ENCODE measurements at places on chromosomes 7 and 10.
A peak's percentile ranks its signal among the peaks of the same experiment; 100 is the strongest.

GRCh38 chr7:142516038-142516501 lies 233.2 kb upstream of the PRSS1 start:
- DNase-seq: peak; percentile 44
- H3K27ac ChIP-seq: no peak overlapping the region
- no peak overlapping the region for H3K4me3 ChIP-seq
- H3K4me1 ChIP-seq: no peaks in the 10 kb centered on the region

DNA sequence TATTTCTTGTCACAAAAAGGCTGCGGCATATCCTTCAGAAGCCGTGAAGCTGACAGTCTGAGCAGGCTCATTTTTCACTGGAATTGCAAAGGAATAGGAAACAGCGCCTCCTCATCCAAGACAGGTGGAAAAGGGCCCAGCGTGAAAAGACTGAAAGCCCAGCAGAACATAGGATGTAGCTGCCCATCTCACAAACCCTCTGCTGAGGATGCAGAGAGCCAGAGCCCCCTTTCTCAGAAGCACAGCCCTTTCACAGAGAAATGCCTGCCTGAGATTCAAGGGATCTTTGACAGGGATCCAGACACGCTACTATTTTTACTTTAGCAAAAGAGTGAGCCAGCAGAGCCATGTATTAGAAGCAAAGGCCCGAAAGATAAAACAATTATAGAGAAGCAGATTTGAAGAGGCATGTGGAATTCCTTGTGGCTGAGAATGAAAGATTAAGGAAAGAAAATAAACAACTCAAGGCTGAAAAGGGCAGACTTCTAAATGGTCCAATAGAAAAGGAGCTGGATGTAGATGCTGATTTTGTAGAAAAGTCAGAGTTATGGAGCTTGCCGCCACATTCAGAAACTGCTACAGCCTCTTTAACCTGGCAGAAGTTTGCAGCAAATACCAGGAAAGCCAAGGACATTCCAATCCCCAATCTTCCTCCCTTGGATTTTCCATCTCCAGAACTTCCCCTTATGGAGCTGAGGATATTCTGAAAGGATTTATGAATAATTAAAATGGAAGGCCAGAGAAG lies 36.9 kb downstream of the GDI2 start:
- H3K4me3 ChIP-seq: peak overlapping the region; percentile 32
- DNase-seq: no peak
- H3K4me1 ChIP-seq: peaks cover 24% of the 10 kb centered on the region
- peaks cover 10% of the 10 kb centered on the region for H3K36me3 ChIP-seq

GRCh38 chr7:3965794-3966395 lies 664.8 kb downstream of the SDK1 start:
- H3K4me1 ChIP-seq: no peaks in the 10 kb centered on the region
- DNase-seq: no peak
- no peak overlapping the region for H3K4me3 ChIP-seq
- no peak overlapping the region for H3K27ac ChIP-seq
- H3K36me3 ChIP-seq: no peaks in the 10 kb centered on the region

DNA sequence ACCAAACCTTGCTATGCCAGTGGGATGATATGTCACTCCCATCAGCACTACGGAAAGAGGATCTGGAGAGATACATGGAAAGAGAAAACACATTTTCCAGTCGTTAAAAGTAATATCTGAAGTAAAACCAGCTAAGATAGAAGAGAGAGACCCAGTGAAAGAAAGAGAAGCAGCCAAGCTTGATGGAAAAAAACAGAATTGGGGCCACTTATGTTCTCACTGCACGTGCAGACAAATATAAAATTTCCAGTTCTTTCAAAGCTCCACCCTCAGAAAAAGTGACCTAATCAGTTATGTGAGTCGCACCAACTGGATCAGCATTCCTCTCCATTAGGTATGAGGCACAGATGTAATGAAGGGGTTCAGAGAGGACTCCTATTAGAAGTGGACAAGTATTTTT lies 266.1 kb downstream of the MTERF1 start:
- no peak for DNase-seq
- H3K27ac ChIP-seq: no peak overlapping the region
- H3K36me3 ChIP-seq: no peaks in the 10 kb centered on the region
- H3K4me3 ChIP-seq: no peak overlapping the region
- no peaks in the 10 kb centered on the region for H3K4me1 ChIP-seq
- no peaks in the 10 kb centered on the region for H3K27me3 ChIP-seq

DNA sequence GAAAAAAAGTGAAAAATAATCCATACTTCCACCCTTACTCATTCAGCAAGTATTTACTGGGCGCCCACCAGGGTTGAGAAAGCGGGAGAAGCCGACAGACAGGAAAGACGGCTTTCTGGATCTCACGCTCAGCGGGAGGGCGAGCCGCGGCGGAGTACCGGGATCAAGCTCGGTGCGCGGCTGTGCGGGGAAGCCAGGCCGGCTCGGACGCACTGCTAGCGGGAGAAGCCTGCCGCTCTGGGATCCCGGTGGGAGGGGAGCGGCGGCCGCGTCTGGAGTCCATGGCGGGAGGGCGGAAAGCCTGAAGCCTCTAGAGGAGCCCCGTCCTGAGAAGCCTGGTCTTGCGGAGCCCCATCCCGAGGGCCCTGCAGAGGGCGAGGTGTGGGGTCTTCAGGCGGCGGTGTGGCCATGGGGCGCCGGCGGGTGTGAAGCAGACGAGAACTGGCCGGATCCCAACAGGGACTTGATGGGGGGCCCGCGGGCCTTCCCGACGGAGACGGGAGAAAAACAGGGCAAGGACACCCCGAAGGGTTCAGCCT lies 82.9 kb downstream of the VIPR2 start:
- no peaks in the 10 kb centered on the region for H3K27me3 ChIP-seq
- DNase-seq: no peak
- no peaks in the 10 kb centered on the region for H3K36me3 ChIP-seq
- no peak overlapping the region for H3K27ac ChIP-seq

DNA sequence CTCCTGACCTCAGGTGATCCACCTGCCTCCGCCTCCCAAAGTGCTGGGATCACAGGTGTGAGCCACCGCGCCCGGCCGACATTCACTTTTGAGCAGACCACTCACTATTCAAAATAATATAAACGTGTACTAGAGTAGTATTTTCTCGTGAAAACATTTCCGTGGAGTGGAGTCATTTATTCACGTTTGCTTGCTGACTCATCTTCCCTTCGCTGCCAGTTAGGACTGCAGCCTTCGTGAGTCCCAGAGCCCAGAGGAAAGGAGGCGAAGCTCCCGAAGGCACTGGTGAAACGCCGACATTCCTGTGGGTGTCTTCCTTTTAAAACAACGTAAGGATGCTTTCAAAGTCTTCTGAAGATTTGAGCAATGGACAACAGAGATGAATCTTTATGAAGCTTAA lies 10.9 kb upstream of the INPP5A start:
- H3K27ac ChIP-seq: no peak overlapping the region
- H3K4me3 ChIP-seq: no peak overlapping the region
- no peaks in the 10 kb centered on the region for H3K27me3 ChIP-seq
- no peak for DNase-seq

DNA sequence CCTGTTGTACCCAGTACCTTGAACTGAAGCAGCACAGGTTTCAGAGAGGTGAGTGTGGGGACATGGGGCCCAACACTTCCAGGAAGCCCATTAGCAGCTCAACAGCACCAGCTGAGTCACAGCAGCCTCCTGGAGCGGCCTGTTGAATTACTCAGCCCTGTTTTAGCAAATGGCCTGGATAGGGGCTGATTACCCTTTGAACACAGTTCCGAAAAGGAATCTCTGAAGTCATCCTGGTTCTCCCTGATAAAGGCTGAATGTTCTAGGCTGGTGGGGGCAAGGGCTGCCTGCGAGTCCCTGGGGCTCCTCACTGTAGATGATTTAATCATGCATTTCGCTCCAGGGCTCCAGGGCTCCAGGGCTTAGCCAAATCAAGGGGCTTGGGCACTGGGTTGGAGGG lies 287.5 kb downstream of the GRID1 start:
- no peaks in the 10 kb centered on the region for H3K4me1 ChIP-seq
- H3K27ac ChIP-seq: no peak overlapping the region
- H3K4me3 ChIP-seq: no peak overlapping the region
- H3K36me3 ChIP-seq: no peaks in the 10 kb centered on the region

GRCh38 chr10:76206797-76207352 lies 775.5 kb downstream of the LRMDA start:
- no peak for DNase-seq
- H3K4me3 ChIP-seq: no peak overlapping the region
- no peaks in the 10 kb centered on the region for H3K36me3 ChIP-seq
- no peaks in the 10 kb centered on the region for H3K27me3 ChIP-seq

DNA sequence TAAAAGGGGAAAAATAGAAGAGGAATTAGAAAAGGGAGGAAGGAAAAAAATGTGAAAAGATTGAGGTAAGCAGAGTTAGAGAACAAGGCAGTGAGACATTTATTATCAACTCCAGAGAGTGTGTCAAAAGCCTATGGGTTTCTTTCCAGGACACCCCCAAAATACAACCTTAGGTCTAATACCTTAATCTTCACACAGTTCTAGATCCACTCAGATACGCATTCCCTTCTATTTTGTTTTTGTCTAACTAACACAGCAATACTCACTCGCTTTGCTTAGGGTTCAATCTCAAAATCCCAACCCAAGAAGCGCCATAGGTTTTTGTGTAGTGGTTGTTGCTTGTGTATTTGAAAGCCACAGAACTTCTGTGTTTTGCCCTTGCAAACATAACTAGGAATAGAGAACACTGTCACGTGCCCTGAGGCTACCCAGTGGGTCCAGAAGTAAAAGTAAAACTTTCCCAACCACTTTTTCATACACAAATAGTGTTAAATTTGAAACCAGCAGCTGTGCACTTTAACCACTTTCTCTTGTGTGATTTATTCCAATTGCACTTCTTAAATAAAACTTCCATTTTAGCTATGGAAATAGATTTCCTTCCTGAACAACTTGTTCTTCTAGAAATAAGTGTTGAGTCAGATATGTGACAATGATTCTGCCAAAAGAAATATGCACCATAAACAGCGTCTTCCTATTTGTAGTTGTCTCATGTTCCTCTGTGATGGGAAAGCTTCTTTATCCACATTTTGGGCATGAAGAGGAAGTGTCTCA lies 414.7 kb upstream of the GHITM start:
- H3K27me3 ChIP-seq: no peaks in the 10 kb centered on the region
- no peak for DNase-seq
- H3K36me3 ChIP-seq: no peaks in the 10 kb centered on the region
- no peaks in the 10 kb centered on the region for H3K4me1 ChIP-seq
- H3K27ac ChIP-seq: no peak overlapping the region

DNA sequence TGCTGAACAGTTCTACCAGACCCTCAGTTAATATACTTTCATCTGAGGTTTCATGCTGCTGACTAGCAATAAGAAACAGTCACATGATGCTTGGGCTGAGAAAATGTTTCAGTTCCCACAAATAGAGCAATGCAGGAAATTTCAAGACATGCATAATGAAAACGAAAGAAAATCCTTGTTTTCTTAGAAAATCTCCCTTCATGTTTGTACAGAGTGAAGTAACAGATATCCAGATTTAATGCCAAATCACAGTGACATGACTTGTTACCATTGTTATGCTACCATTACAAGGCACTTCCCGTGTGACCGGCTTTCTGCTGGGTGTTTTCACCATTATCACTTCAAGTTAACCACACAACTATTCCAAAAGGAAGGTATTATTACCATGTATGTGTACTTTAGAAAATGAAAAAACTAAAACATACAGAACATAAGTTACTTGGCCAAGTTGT lies 121.7 kb downstream of the DOCK4 start:
- no peak overlapping the region for H3K27ac ChIP-seq
- no peaks in the 10 kb centered on the region for H3K36me3 ChIP-seq
- H3K4me1 ChIP-seq: no peaks in the 10 kb centered on the region

Measured in naive thymus-derived CD4-positive, alpha-beta T cell (primary cell).